ENCODE measurements at places on chromosomes 2 and 18. TPM values are rescaled to one million over a fixed set of nuclear protein-coding genes. Genes with fewer than 3 reads are reported as not detected.

The KCNE4 gene
- total RNA-seq: 0.35 TPM

The LTBP1 gene
- total RNA-seq: 23.1 TPM

The EGR4 gene
- not detected for total RNA-seq

The ARL6IP6 gene
- 16.6 TPM for total RNA-seq

The KIAA2012 gene
- total RNA-seq: not detected

The UGT1A4 gene
- 7.5 TPM for total RNA-seq

The SIX2 gene
- total RNA-seq: not detected

The PRR30 gene
- total RNA-seq: not detected

The ACYP2 gene
- 14.0 TPM for total RNA-seq

The HNRNPA3 gene
- 60.0 TPM for total RNA-seq

- no peak for DNase-seq
- H3K27me3 ChIP-seq: no peaks in the 10 kb centered on the region
Measured at GRCh38 chr2:105873721-105874120, 129.0 kb downstream of the NCK2 start.

- no peaks in the 10 kb centered on the region for H3K4me1 ChIP-seq
- no peak for DNase-seq
- no peak overlapping the region for H3K27ac ChIP-seq
- H3K4me3 ChIP-seq: no peak overlapping the region
Measured at GRCh38 chr2:179917272-179917671, 55.9 kb upstream of the ZNF385B start.

DNA sequence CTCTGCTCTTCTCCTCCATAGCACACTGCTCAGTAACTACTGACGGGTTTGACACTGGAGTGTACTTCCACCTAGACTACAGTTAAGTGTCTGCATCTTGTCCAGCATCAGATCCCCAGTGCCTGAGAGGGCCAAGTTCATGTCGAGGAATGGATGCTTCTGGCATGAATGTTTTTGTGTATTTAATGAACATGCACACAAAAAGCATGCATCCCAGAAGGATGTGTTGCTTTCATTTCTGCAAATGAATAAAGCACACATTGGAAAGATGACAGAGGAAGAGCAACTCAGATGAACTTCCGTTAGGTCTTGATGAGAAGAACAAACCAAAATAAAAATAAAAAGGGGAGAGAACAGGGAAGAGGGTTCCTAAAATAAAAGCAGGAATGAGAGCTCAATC, 27.9 kb downstream of the C2orf49 start:
- H3K27ac ChIP-seq: no peak overlapping the region
- H3K36me3 ChIP-seq: no peaks in the 10 kb centered on the region

GRCh38 chr2:220469201-220469600, 841.8 kb downstream of the SLC4A3 start:
- no peak for DNase-seq
- H3K4me3 ChIP-seq: no peak overlapping the region
- no peaks in the 10 kb centered on the region for H3K27me3 ChIP-seq
- no peaks in the 10 kb centered on the region for H3K36me3 ChIP-seq

GRCh38 chr18:74288730-74289129, 3.0 kb downstream of the CYB5A start:
- H3K36me3 ChIP-seq: no peaks in the 10 kb centered on the region
- H3K4me3 ChIP-seq: no peak overlapping the region
- no peaks in the 10 kb centered on the region for H3K27me3 ChIP-seq
- H3K4me1 ChIP-seq: no peaks in the 10 kb centered on the region
- H3K27ac ChIP-seq: peak overlapping the region; percentile 3

DNA sequence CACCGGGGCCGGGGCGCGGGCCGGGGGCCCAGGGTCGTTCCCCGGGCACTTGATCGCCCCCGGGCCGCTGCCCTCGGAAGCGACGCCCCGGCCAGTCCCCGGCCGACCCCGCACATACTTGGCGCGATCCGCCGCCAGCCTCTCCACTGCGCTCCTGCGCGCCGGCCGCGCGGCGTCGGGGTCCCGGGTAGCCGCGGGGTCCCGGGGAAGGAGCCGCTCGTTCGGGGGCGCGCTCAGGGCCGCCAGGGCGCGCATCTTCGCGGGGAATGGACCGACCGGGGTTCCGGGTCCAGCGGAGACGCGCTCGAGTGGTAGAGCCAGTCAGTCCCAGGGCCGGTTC, 204 bp downstream of the FAM110C start:
- no peak for DNase-seq
- H3K27me3 ChIP-seq: peaks cover 11% of the 10 kb centered on the region
- H3K4me3 ChIP-seq: peak overlapping the region; percentile 45

DNA sequence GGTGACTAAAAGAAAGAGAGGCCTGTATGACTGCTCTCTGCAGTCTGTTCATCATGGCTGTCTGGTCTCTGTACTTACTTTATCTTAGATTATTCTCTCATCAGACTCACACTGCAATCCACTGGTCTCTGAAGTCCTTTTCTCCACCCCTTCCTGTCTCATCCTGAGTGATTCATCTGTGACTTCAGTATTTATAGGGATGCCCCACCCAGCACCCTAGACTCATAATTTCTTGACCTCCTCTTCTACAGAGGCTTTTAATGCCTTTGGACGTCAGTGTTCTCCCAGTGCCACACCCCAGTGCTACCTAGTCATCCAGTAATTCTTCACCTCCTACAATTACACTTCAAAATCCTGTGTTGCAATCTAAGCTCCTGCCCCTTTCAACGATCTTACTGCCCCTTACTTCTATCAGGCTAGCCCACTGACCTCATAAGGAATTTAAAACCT, 14.9 kb upstream of the ITPRID2 start:
- H3K4me1 ChIP-seq: no peaks in the 10 kb centered on the region
- no peak overlapping the region for H3K4me3 ChIP-seq
- peak overlapping the region; percentile 47 for H3K27ac ChIP-seq
- DNase-seq: no peak
- no peaks in the 10 kb centered on the region for H3K36me3 ChIP-seq

GRCh38 chr2:16824472-16824871, 158.8 kb upstream of the CYRIA start:
- DNase-seq: no peak
- no peaks in the 10 kb centered on the region for H3K27me3 ChIP-seq
- no peak overlapping the region for H3K4me3 ChIP-seq
- no peaks in the 10 kb centered on the region for H3K4me1 ChIP-seq

DNA sequence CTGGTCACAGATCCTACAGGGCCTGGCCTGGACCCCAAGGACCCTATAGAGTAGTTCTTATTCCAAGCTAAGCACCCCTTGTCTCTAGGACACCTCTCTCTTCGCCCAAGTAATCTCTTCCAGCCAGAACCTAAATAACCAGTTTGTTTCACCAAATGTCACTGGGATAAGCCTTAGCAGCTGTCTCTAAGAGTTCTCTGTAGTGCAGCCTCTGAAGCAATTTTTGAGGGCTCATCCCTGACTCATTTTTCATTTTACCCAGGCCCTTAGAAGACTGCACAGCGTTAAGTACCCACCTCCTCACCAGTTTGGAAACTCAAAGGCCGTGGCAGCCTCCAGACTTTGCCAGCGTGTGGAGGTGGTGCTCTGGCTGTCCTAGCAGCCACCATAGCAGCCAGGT, 290.1 kb upstream of the SIX2 start:
- no peak overlapping the region for H3K4me3 ChIP-seq
- H3K36me3 ChIP-seq: no peaks in the 10 kb centered on the region
- H3K27ac ChIP-seq: no peak overlapping the region
- H3K4me1 ChIP-seq: no peaks in the 10 kb centered on the region
- H3K27me3 ChIP-seq: no peaks in the 10 kb centered on the region
- DNase-seq: no peak

DNA sequence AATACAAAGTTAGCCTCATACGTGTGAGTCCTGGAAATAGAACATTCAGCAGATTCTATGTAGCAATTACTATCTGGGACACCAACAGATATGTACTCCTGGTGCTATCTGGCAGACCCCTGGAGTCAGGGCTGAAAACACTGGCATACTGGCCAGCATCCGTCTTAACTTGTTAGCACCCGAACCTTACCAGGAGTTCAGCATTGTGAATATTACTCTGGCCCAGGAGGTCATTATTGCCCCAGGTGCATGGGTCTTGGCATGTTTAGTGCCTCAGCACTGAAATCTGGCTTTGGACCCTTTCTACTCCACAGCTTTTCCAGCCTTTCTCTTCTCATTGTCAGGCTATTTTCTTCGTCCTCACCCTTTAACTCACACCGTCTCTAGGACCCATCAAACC, 11.9 kb upstream of the NDUFV2 start:
- H3K27me3 ChIP-seq: no peaks in the 10 kb centered on the region

- no peaks in the 10 kb centered on the region for H3K36me3 ChIP-seq
- DNase-seq: no peak
- H3K27me3 ChIP-seq: no peaks in the 10 kb centered on the region
- no peak overlapping the region for H3K4me3 ChIP-seq
- H3K4me1 ChIP-seq: peaks cover 4% of the 10 kb centered on the region
Measured at GRCh38 chr2:72934683-72935610, 17.6 kb downstream of the EMX1 start.

DNA sequence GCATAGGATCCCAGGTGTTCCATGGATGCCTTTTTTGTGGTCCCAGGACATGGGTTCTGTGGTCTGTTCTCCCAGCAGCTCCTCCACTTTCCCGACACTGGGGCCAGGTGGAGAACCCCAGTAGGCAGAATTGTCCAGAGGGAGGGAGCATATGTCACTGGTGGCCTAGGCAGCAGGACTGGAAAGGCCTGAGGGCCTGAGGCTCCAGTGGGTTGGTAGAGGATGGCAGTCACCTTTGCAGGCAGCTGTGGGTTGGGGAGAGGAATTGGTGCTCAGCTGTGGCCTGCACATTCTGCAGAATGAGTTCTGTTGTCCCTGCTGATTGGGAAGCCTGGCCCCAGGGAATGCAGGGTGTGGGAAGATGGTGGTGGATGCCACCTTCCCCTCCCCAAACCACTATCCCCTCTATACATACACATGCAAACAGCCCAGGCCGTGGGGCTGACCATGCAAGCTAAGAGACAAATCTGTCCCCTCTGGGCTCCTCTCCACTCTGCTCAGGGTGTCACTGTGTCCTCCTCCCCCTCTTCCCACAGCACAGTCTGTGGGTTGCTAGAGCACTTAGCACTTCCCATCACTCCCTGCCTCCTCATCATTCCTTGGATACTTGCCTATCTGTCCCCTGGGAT, 11.4 kb downstream of the CTIF start:
- no peak overlapping the region for H3K4me3 ChIP-seq
- H3K27me3 ChIP-seq: no peaks in the 10 kb centered on the region
- H3K4me1 ChIP-seq: peaks cover 4% of the 10 kb centered on the region
- H3K27ac ChIP-seq: no peak overlapping the region
- no peaks in the 10 kb centered on the region for H3K36me3 ChIP-seq
- DNase-seq: no peak

GRCh38 chr2:217248312-217248935, 388.6 kb upstream of the TNP1 start:
- DNase-seq: no peak
- H3K4me3 ChIP-seq: no peak overlapping the region
- peak overlapping the region; percentile 42 for H3K27ac ChIP-seq
- no peaks in the 10 kb centered on the region for H3K4me1 ChIP-seq
- H3K27me3 ChIP-seq: no peaks in the 10 kb centered on the region
- H3K36me3 ChIP-seq: no peaks in the 10 kb centered on the region

- H3K4me3 ChIP-seq: no peak overlapping the region
- no peaks in the 10 kb centered on the region for H3K4me1 ChIP-seq
- H3K36me3 ChIP-seq: no peaks in the 10 kb centered on the region
- H3K27ac ChIP-seq: no peak overlapping the region
Measured at GRCh38 chr2:240925568-240926515, 19.7 kb downstream of the CROCC2 start.

DNA sequence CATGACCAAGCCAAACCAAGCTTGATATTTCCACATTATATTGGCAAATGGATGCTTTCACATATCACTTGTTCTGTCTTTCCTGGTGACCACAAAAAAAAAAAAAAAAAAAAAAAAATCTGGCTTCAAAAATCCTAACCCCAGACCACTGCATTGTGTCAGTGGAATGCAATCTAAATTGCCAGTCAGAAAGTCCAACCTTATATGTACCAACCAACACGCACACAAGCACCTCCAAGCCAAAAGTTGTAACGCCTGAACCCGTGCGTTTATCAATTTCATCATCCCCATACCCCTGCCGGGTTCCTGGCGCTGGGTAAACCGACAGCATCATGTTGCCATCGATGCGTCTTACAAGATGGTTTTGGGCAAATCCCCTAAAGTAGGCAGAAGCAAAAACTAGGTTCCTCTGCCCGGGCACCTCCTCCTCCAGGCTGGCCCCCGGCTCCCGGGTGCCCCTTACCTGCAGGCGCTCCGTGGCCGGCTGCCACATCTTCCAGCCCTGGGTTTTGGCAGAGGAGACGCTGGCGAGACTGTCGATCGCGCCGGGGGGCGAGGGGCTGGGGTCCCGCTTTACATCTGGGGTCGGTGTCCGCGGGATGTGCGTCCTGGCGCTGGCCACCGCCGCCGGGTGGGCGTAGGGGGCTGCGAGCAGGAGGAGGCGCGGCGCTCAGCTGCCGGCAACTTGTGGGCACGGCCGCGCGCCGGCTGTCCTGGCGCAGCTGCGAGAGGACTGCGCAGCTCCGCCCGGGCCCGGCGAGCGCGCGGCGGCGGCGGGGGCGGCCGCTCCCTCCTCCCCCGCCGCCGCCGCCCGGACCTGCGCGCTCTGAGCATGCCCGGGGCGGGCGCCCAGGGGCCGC, at the start of gene PID1:
Gene PID1, minus strand, starts transcription at position 737 of the 860 bp plus-strand sequence. Its CDS starts 244 bp downstream, at position 493.
- peak within 1 kb of the TSS; percentile 42 for H3K27ac ChIP-seq
- no peaks in the 10 kb centered on the region for H3K27me3 ChIP-seq
- H3K4me1 ChIP-seq: no peaks in the 10 kb centered on the region
- H3K4me3 ChIP-seq: peak within 1 kb of the TSS; percentile 50

DNA sequence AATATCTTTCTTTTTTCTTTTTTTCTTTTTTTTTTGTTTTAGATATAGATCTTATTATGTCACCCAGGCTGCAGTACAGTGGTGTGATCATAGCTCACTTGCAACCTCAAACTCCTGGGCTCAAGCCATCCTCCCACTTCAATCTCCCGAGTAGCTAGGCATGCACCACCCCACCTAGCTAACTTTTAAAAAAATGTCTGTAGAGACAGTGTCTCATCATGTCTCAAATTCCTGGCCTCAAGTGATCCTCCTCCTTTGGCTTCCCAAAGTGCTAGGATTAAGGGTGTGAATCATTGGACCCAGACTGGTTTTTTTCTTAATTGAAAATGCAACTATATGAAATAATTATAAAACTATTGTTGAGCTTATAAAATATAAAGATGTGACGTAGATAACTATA, 9.8 kb upstream of the ZCCHC2 start:
- no peaks in the 10 kb centered on the region for H3K36me3 ChIP-seq
- H3K4me1 ChIP-seq: no peaks in the 10 kb centered on the region
- no peak for DNase-seq

GRCh38 chr2:21748501-21748900, 624.7 kb downstream of the TDRD15 start:
- H3K36me3 ChIP-seq: no peaks in the 10 kb centered on the region
- no peaks in the 10 kb centered on the region for H3K27me3 ChIP-seq
- H3K4me3 ChIP-seq: no peak overlapping the region
- no peak overlapping the region for H3K27ac ChIP-seq
- H3K4me1 ChIP-seq: no peaks in the 10 kb centered on the region
- DNase-seq: no peak

DNA sequence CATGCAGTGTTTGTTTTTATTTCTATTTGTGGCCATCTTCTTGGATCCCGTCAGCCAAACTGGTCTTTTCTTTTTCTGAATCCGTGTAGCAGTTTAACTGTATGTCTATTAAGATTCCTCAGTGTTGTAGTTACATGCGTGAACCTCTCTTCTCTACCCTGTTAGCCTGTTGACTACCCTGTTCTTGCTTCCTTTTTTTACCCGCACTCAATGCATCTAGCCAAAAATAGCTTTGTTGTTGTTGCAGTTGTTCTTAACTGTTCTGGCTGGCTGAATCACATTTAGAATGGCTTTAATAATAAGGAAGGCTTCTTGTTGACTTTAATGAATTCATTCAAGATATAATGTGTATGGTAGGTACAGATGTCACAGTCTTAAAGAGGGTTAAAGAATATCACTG, 137.1 kb downstream of the LCLAT1 start:
- no peak overlapping the region for H3K4me3 ChIP-seq
- H3K27ac ChIP-seq: peak overlapping the region; percentile 56
- DNase-seq: no peak
- no peaks in the 10 kb centered on the region for H3K27me3 ChIP-seq
- no peaks in the 10 kb centered on the region for H3K36me3 ChIP-seq

Data from Peyer's patch (tissue), 4 donors.